ENCODE measurements at places on chromosomes 6 and 20.

GRCh38 chr20:5197270-5197827 is 70.5 kb downstream of the CDS2 start:
- DNase-seq, result no peak

- no peak for DNase-seq
Observed at GRCh38 chr6:6688951-6689350, 100.4 kb downstream of the LY86 start.

- no peak for DNase-seq
Observed at GRCh38 chr6:6747371-6747770, 158.9 kb downstream of the LY86 start.

- no peak for DNase-seq
Observed at GRCh38 chr6:9537381-9537780, 877.5 kb downstream of the TFAP2A start.

DNA sequence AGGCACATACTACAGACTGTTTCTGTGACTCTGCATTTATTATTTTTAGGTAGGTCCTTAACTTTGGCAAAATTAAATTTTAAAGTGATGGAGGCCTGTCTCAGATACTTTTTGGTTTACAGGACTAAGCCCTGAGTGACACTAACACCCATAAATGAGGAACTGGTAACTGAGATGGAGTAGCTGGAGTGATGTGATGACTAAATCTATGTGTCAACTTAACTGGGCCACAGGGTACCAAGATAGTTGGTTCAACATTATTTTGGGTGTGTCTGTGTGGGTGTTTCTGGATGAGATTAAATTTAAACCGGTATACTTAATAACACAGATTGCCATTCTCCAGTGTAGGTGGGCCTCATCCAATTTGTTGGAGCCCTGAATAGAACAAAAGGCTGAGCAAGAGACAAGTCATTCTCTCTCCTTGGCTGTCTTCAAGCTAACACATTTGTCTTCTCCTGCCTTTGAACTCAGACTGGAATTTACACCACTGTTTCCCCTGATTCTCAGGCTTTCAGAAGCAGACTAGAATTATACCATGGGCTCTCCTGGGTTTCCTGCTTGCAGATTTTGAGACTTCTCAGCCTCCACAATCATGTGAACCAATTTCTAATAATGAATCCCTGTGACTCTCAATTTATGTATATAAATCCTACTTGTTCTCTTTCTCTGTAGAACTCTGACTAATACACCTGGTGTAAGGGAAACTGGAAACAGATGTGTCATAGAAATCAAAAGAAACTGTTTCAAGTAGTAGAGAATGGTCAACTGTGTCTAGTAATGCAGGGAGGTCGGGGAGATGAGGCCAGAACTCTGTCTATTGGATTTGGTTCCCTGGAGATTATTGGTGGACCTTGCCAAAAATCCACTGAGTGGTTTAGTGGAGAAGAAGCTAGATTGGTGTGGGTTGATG is 579.2 kb downstream of the EPM2A start:
- DNase-seq, result no peak

Data from activated naive CD4-positive, alpha-beta T cell treated with anti-CD3 and anti-CD28 coated beads, Interleukin-2, amount 50 U/mL, for 72 hours (primary cell).